ENCODE measurements at places on chromosomes 12 and 14. TPM values are rescaled to one million over a fixed set of nuclear protein-coding genes. Genes with fewer than 3 reads are reported as not detected.

DNA sequence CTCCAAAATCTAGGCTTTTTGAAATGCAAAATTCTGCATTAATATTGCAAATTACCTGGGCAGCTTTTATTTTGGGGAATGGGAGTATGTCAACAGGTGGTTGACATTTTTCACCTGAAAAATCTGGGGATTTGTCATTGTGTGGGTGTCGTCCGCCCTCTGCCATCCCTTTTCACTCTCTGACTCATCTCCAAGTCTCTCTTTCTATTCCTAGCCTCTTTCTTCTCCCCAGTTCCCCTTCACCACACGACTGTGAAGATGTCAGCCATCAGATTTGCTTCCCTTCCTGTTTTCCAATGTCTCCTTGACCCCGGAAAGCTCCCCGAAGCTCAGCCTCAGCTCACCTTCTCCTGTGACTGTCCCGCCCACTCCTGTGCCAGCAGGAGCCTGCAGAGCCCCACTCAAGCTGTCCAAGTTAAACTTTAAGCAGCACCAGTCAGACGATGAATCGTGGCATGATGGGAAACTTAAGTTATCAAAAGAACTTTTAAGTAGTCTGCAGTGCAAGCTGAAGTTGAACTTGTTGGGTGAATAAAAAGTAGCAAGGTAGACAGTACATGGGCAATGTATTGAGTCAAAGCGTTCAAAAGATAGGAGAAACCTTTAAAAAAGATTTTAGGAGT, 590.2 kb downstream of the VRK1 start:
- no peak for DNase-seq

DNA sequence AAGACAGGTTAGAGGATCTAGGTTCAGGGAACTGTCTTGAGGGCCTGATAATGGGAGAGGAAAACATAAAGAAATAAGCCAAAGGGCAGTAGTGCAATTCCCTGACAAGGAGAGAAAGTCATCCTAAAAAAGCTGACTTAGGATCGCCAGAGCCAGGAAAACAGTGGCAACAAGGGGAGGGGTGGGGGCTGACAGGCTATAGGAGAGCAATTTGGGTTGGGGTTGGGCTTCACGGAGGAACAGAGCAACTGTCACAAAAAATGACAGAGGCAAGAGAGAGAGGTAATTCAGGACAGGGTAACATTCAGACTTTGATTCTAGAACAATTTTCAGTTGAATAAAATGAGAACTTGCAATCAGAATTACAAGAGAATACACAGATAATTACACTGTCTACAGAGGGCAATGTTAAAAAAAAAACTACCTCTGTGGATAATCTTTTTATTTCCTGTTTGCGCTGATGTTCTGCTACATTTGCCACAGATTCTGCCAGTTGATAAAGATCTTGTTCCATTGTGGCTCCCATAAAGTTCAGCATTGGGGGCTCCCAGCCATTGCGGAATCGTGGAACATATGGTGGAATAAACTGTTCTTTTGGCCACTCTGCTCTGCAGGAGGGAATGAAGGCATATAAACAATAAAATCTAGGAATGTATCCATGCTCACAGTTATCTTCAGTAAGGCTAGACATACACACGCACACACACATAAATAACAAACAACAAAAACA, 138.6 kb downstream of the EPS8 start:
- no peak for DNase-seq

GRCh38 chr12:51005671-51006070, 20.5 kb downstream of the SLC11A2 start:
- DNase-seq: no peak

DNA sequence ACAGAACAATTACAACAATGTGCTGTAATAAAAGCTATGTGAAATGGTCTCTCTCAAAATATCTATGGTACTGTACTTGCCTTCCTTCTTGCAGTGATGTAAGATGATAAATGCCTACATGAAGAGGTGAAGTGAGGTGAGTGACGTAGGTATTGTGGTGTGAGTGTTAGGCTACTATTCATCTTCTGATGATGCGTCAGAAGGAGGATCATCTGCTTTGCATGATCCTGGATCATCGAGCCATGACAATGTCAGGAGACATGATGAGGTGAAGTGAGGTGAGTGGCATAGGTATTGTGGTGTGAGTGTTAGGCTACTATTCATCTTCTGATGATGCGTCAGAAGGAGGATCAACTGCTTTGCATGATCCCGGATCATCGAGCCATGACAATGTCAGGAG, 105.8 kb downstream of the KCNC2 start:
- DNase-seq: no peak

- DNase-seq: no peak
Observed at GRCh38 chr14:37584211-37585100, 10.6 kb downstream of the FOXA1 start.

- no peak for DNase-seq
Observed at GRCh38 chr12:77601069-77601468, 229.6 kb upstream of the NAV3 start.

- DNase-seq: no peak
Observed at GRCh38 chr12:47813511-47814196, 6.0 kb downstream of the HDAC7 start.

DNA sequence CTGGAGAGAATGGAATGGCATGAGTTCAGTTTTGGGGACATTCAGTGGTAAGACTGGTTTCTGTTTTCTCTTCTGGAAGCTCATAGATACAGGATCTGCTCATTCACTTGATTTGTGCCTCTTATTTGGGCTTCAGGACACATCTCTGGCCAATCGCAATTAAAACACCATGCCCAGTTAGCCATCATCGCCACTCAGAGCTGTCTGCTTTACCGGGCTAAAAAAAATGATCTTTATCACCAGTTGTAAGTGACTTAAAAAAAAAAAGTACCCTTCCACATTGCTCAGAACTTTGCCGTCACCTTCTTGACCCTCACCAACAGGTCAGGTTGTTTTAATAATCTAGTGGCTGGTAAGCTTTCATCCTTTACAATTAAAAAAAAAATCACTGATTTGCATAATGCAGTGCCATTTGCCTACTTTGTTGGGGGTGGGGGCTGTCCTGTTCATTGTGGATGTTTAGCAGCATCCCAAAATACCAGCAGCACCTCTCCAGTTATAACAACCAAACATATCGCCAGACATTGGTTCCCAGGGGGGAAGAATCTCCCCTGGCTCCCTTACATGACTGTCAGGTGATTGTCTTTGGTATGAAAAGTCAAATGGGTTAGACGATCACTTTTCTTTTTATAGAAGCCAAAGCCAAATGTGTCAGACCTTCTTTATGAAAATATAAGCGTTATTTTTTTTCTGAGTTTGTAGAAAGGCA, 150.1 kb downstream of the PRKCH start:
- no peak for DNase-seq

DNA sequence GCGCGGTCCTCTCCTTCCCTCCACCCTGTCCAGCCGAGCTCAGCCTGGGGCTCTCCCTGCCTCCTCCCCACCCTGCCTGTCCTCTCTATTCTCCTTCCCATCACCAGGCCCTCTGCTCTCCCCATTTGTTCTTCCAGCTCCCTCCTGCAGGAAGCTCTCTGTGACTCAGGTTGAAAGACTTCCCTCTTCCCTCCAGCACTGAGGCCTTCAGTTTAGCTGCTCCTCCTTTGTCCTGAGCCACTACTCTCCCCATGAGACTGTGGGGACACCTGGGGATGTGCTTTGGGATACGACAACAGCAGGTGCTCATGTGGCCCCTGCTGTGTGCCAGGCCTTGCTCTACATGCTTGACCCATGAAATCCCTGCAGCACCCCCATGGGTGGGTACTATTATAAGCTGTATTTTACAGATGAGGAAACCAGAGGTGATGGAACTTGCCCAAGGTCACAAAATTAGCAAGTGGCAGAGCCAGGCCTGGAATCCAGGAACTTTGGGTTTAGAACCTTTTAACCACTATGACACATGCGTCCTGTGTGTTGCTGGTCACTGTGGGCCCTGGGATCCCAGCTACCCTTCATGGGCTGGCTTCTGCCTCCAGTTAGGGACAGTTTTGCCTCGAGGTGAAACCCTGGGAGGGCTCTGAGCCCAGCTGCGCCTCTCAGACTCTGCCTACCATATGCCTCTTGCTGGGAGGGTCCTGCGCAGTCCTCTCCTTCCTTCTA, 5.5 kb downstream of the KRT80 start:
- DNase-seq: no peak

GRCh38 chr14:99678198-99678597, 5.9 kb upstream of the CYP46A1 start:
- DNase-seq: no peak

GRCh38 chr12:29726321-29726692, 57.4 kb downstream of the TMTC1 start:
- no peak for DNase-seq

GRCh38 chr12:121693155-121693687, 19.3 kb upstream of the TMEM120B start:
- DNase-seq: no peak

DNA sequence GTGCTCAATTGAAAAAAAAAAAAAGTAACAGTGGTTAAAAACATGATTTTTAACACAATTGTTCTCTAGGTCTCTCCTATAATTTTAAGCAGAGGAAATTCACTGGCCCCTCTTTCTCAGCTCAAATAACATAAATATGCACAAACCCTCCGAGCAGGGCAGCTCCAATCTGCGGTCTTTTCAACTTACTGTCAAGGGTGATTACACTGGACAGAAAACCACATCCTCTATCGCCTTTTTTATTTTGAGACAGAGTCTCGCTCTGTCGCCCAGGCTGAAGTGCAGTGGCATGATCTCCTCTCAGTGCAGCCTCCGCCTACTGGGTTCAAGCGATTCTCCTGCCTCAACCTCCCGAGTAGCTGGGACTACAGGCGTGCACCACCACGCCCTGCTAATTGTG, 16.5 kb upstream of the GABARAPL1 start:
- no peak for DNase-seq

DNA sequence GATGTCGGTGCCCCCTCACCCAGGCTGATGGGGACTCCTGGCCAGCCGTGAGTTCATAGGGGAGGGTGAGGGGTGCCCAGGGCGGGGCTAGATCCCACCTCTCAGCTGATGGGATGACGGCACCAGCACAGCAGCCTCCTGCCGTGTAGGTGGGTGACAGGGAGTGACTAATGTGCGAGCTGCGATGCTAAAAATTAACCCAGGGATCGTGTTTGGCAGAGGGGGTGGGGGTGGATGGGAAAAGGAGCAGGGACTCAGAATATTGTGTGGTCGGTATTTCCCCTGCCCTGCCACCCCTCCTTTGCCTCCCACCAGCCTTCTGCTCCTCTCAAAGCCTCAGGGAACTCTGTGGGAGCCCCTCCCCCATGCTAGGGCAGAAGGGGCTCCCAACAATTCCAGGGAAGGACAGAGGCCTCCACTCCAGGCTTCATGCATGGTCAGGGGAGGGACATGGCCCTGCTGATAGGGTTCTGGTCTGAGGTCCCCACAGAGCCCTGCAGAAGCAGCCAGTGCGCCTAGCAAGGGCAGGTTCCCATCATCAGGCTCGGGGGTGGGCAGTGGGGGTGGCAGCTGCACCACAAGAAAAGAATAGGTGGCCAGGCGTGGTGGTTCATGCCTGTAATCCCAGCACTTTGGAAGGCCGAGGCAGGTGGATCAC, 12.5 kb downstream of the TAMALIN start:
- no peak for DNase-seq

DNA sequence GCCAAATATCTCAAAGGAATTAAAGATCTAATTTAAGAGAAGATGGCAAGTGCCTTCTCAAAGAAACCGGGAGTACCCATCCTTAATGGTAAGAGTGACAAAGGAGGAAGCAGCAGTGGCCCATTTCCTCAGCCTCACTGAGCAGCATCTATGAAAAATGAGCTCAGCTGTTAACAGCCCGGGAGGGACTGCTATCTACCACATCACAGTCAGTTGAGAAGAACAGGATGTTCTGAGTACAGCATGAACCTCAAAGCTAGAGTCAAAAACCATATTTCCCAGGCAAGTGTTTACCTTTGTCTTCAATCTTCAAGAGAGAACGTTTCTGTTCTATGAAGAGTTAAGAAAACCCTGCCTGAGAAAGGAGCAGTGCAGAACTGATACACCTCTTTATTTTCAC, 115.0 kb downstream of the BTG1 start:
- DNase-seq: no peak

DNA sequence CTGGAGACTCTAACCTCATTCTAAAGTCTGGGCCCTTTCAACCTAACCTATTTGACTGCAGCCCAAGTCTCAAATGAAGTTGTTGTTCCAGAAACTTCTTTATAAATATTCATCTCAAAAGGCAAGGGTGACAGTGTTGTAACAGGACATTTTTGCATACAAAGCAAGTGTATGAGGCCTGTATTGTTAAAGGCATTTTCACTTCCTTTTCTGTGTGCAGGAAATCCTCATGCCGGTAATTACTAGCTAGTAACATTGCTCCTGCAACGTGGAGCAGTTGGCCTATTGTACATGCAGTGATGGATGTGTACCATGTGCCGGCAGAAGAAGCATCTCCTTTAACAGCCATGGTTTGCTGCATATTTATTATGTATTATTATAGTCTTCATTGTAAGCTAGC, 156.5 kb upstream of the RMST start:
- peak; percentile 45 for DNase-seq

DNA sequence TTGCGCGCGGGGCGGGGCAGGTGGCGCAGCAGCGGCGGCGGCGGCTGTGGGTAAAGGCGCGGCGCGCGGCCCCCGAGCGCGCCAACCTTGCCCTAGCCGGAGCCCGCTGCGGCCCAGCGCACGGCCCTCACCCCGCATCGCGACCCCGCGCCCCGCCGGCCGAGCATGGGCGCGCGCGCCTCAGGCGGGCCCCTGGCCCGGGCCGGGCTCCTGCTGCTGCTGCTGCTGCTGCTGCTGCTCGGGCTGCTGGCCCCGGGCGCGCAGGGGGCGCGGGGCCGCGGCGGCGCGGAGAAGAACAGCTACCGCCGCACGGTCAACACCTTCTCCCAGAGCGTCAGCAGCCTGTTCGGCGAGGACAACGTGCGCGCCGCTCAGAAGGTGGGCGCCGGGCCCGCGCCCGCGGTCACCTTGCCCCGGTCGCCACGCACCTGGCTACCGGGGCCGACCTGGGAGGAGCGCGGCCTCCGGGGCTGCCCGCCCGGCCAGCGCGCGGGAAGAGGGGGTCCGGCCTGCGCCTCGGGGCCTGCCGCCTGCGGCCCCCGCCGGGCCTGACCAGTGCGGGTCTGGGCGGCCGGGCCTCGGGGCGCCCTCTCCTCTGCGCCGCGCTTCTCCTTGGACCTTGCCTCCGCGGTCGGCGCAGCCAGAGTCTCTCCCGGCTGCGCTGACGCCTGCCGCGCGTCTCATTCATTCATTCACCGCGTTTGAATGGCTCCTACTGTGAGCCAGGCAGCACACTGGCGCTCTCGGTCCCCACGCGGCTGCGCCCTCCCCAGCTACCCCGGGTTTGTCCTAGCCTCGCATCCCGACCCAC, at the start of gene BRI3BP:
TSS of gene BRI3BP (plus strand) at position 20 of the 811 bp plus-strand sequence. CDS start at position 166, 146 bp downstream.
- no peak for DNase-seq

- DNase-seq: no peak
Observed at GRCh38 chr12:54173066-54173726, 15.6 kb downstream of the SMUG1 start.

GRCh38 chr14:44653641-44654040, 146.6 kb upstream of the FSCB start:
- no peak for DNase-seq

The USP5 gene
- 68.7 TPM for total RNA-seq

The BCL11B gene
- 0.50 TPM for total RNA-seq

The AQP5 gene
- not detected for total RNA-seq

The C3AR1 gene
- 8.9 TPM for total RNA-seq

The FGF6 gene
- total RNA-seq: not detected
